ENCODE measurements at places on chromosomes 4 and X.

DNA sequence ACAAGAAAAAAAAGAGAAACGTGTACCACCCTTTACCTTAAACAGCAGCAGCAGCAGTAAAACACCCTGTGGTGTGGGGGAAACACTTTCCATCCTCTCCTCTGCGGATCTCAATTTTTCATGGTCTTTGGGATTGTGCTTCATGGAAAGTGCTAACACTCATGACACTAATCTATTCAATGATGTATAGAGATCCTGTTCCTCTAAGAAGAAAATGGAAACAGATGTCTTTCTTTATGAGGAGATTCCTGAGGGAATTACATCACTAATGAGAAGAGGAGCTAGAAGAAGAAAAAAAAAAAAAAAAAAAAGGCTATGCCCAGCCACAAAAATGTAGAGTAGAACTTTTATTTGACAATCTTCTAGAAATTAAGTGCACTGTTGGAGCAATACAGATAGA lies 62.9 kb upstream of the NDST3 start:
- no peak for DNase-seq

DNA sequence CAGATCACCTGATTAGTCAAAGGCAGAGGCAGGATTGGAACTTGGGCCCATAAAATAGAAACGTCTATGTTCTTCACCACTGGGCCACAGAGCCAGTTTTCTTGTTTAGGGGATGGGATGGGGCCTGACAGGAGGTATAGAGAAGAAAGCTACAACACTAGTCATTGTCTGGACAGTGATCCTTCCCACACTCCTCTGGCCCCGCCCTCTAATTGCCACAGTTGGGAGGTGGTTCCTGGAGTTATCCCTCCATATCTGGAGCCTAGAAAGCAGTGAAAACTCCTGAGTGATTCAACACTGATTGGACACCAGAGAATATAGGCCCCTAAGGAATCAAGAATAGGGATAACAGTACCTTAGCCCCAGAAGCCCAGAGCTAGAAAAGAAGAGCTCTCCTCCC lies 22.9 kb downstream of the RASL11B start:
- no peak for DNase-seq

GRCh38 chr4:13032936-13033335 lies 451.2 kb downstream of the RAB28 start:
- DNase-seq, result no peak

DNA sequence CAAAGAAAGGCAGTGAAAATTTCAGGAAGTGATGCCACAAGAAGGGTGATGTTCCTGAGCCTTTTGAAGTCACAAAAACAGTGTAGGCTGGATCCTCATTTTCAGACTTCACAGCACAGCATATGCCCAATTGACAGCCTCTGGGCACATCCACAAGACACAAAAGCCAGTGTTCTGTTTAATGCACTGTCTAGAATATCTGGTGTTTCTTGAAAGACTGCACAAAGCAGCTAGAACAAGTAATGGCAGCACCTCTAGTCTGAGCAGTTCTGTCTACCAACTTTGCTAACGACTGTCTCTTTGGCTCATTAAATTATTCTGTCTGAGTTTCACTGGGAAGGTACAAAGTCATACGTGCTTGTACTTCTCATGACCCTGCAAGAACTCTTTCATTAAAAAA lies 417.1 kb upstream of the GALNT7 start:
- no peak for DNase-seq

- DNase-seq, result no peak
Observed at GRCh38 chr4:164847967-164848649, 28.9 kb upstream of the APELA start.

- DNase-seq, result no peak
Observed at GRCh38 chr4:10179957-10180602, 63.5 kb upstream of the WDR1 start.

DNA sequence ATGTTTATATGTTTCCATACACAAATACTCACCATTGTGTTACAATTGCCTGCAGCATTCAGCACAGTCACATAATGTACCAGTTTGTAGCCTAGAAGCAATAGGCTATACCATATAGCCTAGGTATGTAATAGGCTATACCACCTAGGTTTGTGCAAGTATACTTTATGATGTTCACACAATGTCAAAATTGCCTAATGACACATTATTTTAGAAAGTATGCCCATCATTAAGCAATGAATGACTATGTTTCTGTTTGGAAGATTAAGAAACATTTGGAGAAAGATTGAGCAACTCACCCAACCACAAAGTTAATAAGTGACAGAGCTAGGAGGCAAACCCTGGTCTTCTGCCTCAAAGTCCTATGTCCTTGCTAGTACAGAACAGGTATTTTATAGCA lies 96.8 kb upstream of the GRIA3 start:
- DNase-seq, result no peak

- peak; percentile 75 for DNase-seq
Observed at GRCh38 chrX:80812176-80812575, 2.5 kb upstream of the BRWD3 start.

- no peak for DNase-seq
Observed at GRCh38 chrX:30951003-30951402, 61.9 kb upstream of the TAB3 start.

GRCh38 chrX:29295987-29296680 lies 708.9 kb downstream of the IL1RAPL1 start:
- no peak for DNase-seq
